ENCODE measurements at places on chromosomes 12 and 14.

GRCh38 chr12:120223458-120224303, 22.8 kb upstream of the RPLP0 start:
- no peak for DNase-seq

DNA sequence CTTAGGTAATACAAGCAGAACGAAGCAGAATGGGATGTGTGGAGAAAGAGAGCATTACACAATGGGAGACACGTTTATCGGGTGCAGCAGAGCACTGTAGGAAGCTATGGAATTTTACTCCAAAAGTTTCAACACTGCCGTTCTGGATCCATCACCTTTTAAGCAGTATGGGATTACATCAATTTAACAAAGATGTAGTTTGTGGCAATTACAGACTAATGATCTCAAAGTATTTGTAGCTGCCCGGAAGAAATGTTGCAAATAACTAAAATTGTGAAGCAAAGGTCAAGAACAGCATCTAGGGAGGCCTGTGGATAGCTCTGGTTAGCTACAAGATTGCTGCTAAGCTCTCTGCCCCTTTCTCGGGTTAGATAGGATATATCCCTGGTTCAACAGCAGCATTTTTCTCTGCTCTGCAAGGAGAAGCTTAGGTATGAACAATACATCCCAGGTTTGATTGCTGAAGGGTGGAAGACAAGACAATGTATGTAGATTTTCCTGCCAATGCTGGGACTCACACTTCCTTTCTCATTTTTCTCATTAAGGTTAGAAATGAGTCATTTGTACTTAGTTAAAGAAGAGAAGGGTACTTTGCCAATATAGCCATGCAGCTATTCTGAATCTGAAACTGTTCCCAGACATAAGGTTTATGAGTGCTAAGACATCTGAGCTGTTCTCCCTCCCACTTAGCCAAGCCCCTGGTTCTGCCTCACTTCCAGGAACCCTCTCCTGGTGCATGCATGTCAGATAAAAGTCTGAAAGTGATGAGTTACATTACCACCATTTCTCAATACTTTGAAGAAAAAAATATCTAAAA, 75.0 kb upstream of the HIF1A start:
- peak; percentile 28 for DNase-seq

DNA sequence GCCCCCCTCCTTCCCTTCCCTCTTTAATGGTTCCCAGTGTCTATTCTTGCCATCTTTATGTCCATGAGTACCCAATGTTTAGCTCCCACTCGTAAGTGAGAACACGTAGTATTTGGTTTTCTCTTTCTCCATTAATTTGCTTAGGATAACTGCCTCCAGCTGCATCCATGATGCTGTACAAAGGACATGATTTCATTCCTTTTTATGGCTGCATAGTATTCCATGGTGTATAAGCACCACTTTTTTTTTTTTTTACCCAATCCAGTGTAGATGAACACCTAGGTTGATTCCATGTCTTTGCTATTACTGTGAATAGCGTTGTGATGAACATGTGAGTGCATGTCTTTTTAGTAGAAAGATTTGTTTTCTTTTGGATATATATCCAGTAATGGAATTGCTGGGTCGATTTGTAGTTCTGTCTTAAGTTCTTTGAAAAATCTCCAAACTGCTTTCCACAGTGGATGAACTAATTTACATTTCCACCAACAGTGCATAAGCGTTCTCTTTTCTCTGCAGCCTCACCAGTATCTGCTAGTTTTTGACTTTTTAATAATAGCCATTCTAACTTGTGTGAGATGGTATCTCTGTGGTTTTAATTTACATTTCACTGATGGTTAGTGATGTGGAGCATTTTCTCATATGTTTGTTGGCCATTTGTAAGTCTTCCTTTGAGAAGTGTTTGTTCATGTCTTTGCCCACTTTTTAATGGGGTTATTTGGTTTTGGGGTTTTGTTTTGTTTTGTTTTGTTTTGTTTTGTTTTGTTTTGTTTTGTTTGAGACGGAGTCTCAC, 26.0 kb downstream of the RPS29 start:
- DNase-seq, result no peak

GRCh38 chr12:4296751-4297150, 23.2 kb downstream of the CCND2 start:
- DNase-seq, result no peak

- no peak for DNase-seq
Measured at GRCh38 chr12:4392223-4392742, 12.8 kb upstream of the FGF23 start.

- DNase-seq, result no peak
Measured at GRCh38 chr12:130434560-130434959, 96.9 kb downstream of the PIWIL1 start.

DNA sequence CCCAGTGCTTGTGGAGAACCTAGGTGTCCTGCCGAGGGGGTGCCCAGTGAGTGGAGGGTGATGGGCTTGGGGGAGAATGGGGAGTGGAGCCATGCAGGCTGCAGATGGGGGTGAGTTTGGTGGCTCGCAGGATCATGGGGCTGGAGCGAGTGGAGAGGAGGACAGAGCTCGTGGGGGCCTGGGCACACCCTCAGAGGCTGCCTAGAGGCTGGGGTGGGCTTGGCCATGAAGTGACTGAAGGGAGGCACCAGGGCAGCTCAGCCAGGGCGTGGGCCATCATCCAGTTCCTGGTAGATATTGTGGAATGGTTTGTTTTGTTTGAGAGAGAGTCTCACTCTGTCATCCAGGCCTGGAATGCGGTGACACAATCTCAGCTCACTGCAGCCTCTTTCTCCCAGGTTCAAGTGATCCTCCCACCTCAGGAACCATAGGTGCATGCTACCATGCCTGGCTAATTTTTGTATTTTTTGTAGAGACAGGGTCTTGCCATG, 43.4 kb upstream of the AMN start:
- DNase-seq, result no peak

DNA sequence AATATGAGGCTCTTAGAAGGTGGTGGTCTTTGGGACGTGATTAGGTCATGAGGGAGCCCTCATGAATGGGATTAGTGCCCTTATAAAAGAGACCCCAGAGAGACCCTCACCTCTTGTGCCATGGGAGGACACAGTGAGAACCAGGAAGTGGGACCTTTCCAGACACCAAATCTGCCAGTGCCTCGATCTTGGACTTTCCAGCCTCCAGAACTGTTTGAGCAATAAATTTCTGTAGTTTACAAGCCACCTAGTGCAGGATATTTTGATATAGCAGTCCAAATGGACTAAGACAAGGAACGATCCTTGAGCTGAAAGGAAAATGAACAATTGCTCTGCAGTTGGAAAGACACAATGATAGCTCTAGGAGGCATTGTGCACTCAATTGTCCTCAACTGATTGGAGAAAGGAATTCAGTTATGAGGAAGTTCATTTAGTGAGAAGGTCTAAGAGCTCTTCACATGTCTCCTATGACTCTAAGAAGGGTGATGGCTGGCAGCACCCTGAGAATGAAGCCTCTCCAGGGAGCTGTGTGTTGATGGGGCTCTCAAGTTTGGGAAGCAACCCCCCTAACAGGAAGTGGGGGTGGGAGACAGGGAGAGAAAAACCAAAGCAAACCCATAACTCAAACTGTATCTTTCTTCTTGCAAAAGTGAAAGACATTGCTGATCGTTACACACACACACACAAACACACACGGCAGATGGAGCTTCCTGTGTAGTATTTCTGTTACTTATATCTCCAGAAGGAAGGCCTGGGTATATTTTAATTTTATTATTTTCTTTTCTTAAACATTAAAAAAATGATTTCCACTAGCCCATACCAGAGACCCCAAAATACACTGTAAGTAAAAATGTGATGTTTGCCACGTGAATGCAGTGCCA, 21.0 kb downstream of the CHST11 start:
- DNase-seq, result no peak

DNA sequence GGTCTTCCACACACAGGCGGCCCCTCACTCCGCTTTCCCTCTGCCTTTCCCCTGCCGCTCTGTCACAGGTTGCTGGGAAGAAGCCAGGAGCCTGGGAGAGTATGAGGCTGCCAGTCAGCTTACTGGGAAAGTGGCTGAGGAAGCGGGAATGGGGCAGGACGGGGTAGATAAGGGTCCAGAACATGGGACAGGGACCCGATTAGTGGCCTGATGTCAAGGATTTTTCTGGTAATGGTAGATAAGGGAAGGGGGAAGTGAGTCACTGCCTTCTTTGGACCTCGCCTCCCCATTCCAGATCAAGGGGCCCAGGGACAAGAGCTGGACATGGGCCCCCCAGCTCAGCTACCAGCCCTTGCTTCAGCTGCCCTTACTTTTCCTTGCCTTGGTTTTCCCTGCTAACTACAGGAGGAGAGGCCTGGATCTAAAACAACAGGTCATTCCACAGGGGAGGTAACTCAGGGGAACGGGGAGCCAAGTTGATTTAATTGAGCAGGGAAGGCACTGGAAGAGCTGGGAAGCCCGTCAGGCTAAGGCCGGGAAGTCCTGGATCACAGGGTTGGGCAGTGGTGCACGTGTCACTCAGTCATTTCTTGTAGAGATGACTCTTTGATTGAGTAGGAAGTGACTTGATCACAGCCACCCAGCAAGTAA, 3.5 kb upstream of the LPAR5 start:
- DNase-seq, result no peak

GRCh38 chr12:19759227-19759626, 319.9 kb downstream of the AEBP2 start:
- no peak for DNase-seq

DNA sequence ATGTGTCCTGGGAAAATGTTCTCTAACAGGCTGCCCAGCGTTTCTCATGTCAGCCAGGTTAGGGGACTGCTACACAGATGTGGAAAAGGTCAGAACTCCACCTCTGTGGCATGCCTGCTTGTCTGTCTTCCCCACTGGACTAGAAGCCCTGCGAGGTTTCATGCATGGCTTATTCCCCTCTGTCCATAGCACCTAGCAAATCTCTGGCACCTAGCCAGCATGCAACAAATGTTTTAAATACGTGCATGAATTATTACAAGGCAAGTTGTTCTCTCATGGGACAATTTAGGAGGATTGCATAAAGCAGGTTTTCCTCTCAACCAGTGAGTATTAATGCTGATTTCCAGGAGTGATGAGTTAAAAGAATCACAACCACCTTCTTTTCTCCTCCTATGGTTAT, 21.4 kb upstream of the KCNK13 start:
- DNase-seq, result no peak

- no peak for DNase-seq
Measured at GRCh38 chr12:22190969-22191368, 143.5 kb downstream of the ST8SIA1 start.

- no peak for DNase-seq
Measured at GRCh38 chr12:74066476-74066875, 471.2 kb upstream of the ATXN7L3B start.

- no peak for DNase-seq
Measured at GRCh38 chr12:102144221-102144620, 24.2 kb downstream of the PARPBP start.

- DNase-seq, result no peak
Measured at GRCh38 chr12:116138364-116138763, 139.1 kb downstream of the MED13L start.

GRCh38 chr14:68590201-68590522, 202.7 kb downstream of the ZFP36L1 start:
- no peak for DNase-seq

GRCh38 chr14:87873741-87874140, 119.2 kb downstream of the GALC start:
- no peak for DNase-seq

DNA sequence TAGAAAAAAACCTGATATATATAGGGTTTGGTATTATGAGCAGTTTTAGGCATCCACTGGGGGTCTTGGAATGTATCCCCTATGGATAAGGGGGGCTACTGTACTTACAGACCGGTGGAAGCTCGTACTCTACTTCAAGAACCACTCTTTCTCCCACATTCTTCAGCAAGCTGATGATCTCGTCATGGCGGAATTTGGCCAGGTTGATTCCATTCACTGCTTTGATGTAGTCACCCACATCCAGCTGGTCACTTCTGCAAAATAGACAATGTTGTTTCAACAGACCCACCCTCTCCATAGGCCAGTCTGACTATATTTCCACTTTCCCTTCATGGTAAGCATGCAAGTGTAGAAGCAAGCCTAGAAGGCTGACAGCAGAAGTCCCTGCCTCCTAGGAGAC, 139.9 kb downstream of the GRIP1 start:
- no peak for DNase-seq

DNA sequence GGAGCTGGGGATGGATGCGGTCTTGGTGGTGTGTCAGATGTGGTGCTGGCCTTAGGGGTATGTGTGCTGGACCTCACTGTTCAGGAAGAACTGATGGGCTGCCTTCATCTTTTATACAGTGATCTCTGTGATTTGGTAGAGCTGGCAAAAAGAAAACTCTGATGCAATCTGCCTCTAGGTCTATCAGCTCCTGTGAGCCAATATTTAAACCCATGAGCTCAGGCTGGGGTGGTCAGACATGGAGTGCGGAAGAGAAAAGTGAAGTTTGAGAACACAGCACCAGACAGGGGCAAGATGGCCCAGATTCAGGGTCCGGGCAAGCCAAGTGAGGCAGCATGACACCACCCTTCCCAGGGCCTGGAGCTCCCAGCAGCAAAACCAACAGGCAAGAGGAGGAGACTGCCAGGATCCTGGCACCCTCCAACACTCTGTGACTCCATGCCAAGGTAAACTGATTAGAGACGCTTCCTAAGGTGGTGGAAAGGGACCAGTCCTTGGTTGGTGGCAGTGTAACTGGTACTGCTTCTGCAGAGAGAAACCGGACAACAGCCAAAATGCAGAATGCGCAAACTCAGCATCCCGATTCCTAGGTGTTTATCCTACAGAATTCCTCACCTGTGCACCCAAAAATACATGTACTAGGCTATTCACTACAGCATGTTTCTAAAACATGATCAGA, 82.3 kb downstream of the CHGA start:
- DNase-seq, result no peak

- no peak for DNase-seq
Measured at GRCh38 chr12:67674417-67674816, 25.9 kb downstream of the DYRK2 start.

- no peak for DNase-seq
Measured at GRCh38 chr14:26859483-26859882, 261.6 kb upstream of the NOVA1 start.

- peak; percentile 59 for DNase-seq
Measured at GRCh38 chr12:124453419-124454351, 113.7 kb downstream of the NCOR2 start.

GRCh38 chr14:94113908-94114588, 3.5 kb downstream of the IFI27 start:
- DNase-seq, result no peak

GRCh38 chr12:116879509-116880212, 1.6 kb downstream of the HRK start:
- no peak for DNase-seq

- DNase-seq, result no peak
Measured at GRCh38 chr12:4265280-4265679, 8.3 kb upstream of the CCND2 start.

- peak; percentile 76 for DNase-seq
Measured at GRCh38 chr12:24839268-24839791, 109.6 kb downstream of the BCAT1 start.

DNA sequence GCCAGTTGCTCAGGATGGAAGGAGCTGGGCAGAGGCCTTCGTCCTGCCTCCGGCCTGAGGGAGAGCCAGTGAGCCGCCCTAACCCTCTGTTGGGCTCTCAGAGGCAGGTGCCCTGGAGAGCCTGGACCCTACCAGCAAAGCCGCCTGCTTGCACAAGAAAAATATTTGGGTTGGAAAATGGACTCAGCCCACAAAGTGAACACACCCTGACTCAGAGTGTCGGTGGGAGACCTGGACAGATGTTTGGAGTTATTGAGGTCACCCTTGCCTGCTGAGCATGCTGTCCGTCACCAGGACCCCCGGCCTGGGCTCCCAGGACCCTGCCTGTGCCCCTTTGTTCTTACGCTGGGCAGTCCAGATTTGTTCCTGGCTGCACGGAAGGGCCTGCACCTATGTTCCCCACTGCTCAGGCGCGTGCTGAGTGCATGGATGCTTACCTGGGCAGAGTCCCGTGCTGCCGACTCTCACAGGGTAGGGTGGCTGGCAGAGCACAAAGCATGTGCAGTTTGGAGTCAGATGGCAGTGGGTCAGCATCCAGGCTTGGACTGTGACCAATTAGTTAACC, 22.4 kb downstream of the FAM181A start:
- no peak for DNase-seq
